SK-MEL-5 (cell line): ENCODE measurements at places on chromosomes 5 and 9. TPM values are rescaled to one million over a fixed set of nuclear protein-coding genes. Genes with fewer than 3 reads are reported as not detected.

Gene KCNIP1
- total RNA-seq, result not detected in 2 replicates

Gene SLC6A3
- total RNA-seq, result not detected in 2 replicates

Gene PDE8B
- total RNA-seq, result not detected in 2 replicates

Gene TMEM215
- total RNA-seq, result not detected in 2 replicates

Gene RLN1
- total RNA-seq, result not detected in 2 replicates

Gene AK8
- total RNA-seq, result 0.21 TPM in 1 of 2 replicates, not detected in the other

DNA sequence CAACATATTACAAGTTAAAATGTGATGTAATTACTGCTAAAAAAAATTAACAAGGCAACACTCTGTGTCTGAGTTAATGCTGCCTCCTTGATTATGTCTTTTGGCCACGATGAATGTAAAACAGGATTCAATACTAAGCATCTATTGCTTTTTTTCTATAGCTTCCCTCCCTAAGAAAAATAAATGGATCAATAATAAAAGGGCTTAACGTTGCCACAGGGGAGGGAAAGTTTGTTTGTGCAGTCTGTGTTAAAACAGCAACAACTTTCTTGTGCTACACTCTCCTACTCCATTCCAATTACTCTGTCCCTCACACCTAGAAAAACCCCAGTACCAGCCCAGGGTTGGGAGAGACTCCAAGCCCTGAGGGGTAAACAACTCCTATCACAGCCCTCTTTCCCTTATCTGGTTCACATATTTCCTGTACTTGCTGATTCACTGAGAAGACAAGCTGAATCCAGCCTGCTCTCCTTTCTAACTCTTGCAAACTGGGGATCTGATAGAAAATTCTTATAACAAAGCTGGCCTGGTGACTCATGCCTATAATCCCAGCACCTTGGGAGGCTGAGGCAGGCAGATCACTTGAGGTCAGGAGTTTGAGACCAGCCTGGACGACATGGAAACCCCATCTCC is 44.8 kb downstream of the PTPN3 start:
- DNase-seq, result no peak

GRCh38 chr5:164000819-164001218 is 495.4 kb downstream of the MAT2B start:
- no peak for DNase-seq

- no peak for DNase-seq
Measured at GRCh38 chr5:176704817-176705216, 57.5 kb downstream of the TSPAN17 start.

DNA sequence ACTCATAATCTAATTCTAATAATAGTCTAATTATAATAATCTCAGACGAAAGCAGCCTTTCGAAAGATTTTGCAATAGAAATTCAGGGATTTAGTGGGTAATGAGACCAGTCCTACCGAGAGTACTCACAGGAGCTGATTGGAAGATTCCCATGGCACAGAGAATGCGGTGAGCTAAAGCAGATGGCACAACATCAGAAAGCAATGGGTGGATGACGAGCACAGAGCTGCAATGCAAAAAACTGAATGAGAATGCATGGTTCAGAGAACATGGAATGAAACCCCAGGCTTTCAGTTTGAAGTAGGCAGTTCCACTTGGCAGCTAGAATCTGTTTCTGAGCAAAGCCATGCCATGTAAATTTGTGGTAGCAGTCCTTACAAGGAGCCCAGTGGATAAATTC is 78.2 kb upstream of the SPINK5 start:
- no peak for DNase-seq

DNA sequence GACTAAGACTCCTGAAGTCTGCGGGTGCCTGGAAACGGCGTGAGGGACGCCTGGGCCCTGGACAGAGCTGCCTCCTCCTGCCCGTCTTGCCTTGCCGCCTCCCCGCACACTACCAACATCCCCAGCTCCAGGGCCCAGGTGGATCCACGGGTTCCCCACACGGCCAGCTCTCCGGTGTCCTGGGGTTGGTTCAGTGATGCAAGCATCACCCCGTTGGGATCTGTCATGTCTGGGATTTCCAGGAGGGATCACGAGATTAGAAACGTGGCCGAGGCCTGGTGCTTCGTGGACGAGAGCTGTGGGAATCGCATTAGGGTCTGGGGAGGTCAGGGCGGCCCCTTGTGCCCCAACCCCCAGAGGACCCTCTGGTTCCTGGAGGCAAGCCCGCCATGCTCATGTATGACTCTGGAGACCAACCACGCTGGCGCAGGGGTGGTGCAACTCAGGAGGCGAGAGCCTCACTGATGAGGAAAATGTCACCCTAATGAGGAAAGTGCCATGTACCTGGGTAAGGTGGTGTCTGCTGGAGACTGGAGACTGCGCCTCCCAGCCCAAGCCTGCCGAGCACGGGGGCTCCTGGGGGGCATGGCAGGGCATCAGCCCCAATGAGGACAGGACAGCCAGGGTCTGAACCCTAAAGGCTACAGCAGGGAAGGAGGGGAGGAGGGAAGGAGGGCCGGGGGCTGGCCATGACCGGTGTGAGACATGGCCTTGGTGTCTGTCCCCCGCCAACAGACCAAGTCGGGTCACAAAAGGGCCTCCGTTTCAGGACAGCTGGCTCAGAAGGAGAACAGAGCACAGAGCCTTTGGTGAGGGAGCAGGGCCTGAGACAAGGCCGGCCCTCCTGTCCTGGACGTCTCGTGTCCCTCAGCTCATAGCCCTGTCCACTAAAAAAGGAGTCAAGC is 31.9 kb upstream of the SLC6A19 start:
- no peak for DNase-seq

GRCh38 chr9:135976531-135976930 is 15.4 kb upstream of the UBAC1 start:
- DNase-seq, result no peak

- DNase-seq, result no peak
Measured at GRCh38 chr9:76654575-76654974, 109.7 kb upstream of the PCA3 start.
